NCI-H460 (cell line): ENCODE measurements at places on chromosomes 2 and 18. TPM values are rescaled to one million over a fixed set of nuclear protein-coding genes. Genes with fewer than 3 reads are reported as not detected.

DNA sequence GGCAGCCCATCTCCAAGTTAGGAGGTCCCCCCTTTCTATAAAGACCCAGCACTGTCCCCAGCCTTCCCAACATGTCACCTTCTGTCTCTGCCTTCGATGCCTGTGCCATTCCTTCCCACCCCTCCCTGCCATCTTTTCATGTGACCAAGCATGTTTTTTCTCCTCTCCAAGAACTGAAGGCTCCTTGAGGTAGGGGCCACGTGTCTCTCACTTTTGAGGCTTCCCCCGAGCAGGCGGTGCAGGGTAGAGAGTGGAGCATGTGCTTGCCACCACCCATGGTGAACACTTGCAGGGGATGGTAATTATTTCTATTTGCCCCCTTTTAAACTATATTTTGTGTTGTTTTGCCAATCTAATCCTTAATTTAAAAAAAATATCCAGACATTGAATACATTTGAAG, 168.4 kb downstream of the ACKR3 start:
- no peak for DNase-seq

- DNase-seq, result no peak
These were observed 83.7 kb downstream of the TMEM131 start for GRCh38 chr2:97911922-97912575.

- no peak for DNase-seq
These were observed 77.3 kb downstream of the TEX51 start for GRCh38 chr2:126975671-126976655.

DNA sequence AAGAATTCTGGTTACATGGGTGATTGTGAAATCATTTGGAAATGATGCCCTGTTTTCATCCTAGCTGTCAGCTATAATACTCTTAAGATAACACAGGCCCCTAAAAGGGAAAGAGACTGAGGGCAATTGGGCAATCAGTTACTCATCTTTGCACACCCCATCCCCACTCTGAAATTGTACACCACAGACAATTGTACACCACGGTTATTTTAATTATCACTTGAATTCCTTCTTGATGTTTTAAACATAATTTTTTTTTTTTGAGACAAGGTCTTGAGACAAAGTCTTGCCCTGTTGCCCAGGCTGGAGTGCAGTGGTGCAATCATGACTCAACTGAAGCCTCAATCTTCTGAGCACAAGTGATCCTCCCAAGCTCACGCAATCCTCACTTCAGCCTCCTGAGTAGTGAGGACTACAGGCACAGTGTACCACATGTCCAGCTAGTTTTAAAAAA, 862.4 kb upstream of the ACVR2A start:
- no peak for DNase-seq

GRCh38 chr18:23359421-23359820, 93.7 kb upstream of the RIOK3 start:
- DNase-seq, result no peak

- DNase-seq, result no peak
These were observed 43.8 kb upstream of the PPP4R1 start for GRCh38 chr18:9658087-9658641.

DNA sequence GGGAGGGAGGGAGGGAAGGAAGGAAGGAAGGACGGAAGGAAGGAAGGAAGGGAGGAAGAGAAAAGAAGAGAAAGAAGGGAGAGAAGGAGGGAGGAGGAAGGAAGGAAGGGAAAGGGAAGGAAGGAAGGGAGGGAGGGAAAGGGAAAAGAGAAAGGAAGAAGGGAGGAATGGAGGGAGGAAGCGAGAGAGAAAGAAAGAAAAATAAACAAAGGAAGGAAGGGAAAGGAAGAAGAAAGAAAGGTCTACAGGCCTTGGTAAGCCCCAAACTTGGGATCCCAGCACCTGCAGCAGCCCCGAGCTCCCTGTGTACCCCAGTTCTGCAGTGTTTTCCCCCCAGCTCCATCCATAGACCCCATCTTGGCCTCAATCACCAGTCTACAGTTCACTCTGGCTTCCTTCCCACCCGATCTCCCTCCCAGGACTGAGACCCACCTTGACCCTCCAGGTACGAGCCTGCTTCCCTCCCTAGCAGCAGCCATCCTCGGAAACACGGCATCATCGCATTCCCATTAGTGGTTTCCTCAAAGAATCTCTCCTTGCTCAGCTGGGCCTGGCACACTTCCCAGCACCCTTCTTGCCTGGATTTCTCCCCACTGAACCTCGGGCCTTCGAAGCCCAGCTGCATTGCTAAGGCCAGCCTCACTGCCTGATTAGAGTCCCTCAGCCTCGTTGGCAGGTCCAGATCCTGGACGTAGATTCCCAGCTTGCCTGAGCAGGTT, 46.1 kb upstream of the SH3BP4 start:
- no peak for DNase-seq

DNA sequence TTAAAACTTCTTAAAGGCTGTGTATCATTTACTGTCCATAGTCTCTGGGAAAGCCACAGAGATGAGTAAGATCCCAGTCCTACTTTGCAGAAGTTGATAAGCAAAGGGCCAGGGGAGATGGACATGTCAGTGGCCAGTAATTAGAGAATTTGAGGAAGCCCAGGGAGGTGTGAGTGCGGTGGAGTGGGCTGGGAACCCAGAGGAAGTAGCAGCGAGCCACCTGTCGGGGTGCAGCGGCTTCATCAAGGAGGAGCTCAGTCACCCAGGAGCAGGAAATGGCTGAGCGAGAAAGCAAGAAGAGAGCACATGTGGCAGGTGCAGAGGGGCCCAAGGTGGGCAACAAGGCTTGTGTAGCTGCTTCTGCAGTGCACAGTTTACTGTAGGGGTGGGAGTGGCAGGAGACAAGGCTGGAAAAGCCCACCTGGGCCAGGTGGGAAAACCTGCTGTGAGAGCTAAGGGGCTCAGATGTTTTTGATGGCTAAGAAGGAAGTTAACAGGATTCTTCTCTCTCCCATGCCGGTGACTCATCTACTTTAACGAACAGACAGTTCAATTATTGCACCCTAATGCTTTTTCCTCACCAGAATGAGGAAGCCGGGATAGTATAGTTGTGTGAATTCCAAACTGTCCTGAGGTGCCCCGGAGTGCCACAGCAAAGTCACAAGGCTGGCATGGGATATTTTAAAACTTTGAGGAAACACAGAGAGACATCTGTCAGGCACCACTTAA, 34.8 kb upstream of the MGAT5 start:
- DNase-seq, result peak; percentile 16

DNA sequence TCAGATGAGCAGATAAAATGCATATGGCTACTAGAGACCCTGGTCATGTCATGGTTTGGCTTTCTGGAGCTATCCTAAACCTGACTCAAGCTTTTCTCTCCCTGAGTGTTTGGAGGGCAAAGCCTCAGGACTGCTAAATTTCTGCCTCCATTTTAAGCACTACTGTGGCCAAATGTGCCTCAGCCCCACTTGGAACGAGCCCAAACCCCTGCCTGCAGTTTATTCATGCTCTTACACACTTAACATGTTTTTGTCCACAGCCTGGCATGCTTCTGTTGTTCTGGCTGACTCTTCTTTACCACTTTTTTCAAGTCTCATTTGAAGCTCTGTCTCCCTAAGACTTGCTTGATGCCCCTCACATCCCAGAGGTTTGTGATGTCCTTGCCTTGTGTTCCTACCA, 24.7 kb downstream of the MGAT5 start:
- no peak for DNase-seq

DNA sequence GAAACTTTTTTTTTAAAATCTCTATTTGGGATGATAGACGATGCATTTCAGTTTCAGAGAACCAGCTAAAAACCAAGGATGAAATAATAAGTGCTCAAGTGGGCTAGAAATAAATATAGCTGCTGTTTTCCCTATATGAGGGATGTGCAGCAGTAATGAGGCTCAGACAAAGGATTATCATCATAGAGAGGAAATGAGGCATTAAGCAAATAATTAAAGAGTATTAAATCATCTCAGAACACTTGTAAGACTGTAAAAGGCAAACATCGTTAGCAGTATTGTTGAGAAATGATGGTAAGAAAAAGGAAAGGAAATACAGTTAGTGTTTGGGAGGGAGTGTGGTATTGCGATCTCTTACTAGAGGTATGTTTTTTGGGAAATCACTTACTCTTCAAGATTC, 233.5 kb downstream of the TGIF1 start:
- no peak for DNase-seq

GRCh38 chr2:156083763-156084493, 248.6 kb downstream of the NR4A2 start:
- DNase-seq, result peak; percentile 14

DNA sequence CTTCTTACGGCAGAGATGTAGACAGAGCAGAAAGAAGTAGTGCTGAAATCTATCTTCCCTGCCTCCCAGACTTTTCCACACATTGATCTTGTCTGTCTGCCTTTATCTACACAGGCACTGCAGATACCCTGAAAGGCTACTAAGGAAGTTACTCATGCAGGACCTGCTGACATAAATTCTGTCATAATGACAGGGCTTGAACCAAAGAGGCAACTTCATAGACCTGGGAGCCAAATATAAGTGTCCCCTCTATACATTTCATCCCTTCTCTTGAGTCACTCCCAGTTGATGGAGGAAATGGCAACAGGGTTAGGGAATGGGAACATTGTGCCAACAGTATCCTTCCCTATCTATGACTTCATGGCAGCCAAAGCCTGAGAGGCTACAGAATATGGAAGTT, 157.5 kb downstream of the TNS1 start:
- no peak for DNase-seq

DNA sequence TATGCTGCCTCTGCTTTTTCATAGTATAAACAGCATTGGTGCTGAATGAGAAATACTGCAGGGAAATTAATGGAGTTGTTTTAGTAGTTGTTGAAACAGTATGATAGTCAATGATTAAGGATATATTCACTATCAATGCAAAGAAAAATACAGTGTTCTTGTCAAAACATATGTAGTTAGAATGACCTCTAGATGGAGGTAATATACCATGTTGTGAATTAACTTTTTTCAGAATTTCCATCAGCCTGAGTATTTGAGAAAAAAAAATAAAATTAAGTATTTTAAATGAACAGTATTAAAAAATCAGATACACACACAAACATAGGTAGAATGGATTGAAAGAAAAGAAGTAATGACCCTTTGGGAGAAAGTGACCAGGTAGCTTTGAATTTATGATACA, 59.5 kb downstream of the RMDN2 start:
- DNase-seq, result peak; percentile 19

- peak; percentile 93 for DNase-seq
These were observed 33.8 kb upstream of the IMPA2 start for GRCh38 chr18:11947214-11948191.

- DNase-seq, result no peak
These were observed 94.8 kb downstream of the RHOB start for GRCh38 chr2:20541651-20542050.

GRCh38 chr2:235855011-235855410, 313.2 kb downstream of the GBX2 start:
- DNase-seq, result no peak

DNA sequence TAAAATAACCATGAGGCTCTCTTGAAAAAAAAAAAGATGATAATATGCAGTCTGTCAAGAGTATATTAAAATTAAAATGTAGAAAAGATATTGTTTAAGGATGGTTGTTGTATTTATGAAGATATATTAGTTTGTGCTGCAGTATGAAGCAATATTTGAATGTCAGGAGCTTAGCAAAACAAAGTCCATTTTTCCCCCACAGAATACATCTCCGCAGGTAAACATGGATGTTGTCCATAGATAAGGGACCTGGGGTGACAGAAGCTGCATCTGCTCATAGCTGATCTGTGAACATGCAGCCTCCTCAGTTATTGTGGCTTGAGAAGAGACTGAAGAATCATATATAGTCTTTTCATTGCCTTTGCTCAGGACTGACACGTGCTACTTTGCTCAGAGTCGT, 366.1 kb upstream of the MMADHC start:
- no peak for DNase-seq

DNA sequence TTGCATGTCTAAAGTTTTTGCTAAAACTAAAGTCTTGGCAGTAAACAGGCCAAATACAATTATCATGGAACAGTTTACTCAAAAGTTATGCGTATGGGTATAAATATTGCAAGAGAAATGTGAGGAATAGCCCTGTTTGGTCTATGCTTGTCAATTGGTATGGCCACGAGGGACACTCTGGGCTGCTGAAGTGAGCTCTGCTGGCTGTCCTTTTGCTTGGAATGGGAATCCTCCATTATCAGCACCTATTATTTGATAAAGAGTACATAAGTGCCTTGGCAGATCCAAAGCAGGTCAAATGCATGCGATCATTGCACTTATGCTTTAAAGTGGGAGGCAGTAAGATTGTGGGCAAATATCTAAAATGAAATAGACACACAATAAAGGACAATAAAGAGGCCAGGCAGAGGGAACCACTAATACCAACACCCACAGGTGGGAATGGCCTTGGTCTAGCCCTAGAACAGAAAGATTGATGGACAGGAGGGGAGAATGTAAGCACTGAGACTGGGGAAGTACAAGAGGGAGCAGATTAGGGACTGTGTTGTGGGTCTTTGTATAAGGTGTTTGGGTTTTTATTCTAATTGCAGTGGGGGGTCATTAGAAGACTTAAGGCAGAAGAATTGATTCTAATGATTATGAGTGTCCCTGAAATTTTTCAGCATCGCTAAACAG, 60.0 kb upstream of the NOSTRIN start:
- DNase-seq, result no peak

- DNase-seq, result no peak
These were observed 26.9 kb upstream of the RAB27B start for GRCh38 chr18:54801374-54801773.

DNA sequence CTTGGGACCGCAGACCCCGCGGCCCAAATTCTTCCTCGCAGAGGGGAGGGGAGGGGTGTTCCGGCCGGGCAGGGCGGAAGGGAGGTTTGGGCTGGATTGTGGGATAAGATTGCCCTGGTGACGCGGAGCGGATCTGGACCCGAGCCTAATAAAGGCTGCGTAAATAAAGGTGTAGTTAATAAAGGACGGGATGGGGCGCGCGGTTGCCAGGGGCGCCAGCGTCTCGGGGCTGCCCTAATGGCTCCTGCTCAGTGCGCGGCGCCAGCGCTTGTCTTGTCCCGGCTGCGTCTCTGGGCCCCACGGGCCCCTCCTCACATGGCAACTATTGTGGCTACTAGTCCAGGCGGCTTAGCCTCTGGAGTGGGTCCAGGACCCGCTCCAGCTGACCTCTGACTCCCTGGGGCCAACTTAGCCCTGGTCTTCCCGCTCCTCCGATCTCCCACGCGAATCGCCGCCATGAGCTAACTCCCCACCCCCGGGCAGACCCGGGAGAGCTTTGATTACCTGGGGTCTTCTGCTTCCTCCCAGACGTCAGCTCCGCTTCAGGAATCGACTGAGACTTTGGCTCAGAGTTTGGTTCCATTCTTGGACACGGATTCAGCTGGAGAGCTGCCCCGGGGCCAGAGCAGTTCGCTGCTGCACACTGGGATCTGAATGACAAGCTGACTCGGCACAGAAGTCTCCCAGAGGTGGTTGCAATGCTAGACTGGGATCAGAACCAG, 36.5 kb downstream of the SLC25A52 start:
- no peak for DNase-seq

The CXCR1 gene
- not detected in 2 replicates for total RNA-seq

The POTEJ gene
- not detected in 2 replicates for total RNA-seq

The EVX2 gene
- total RNA-seq, result not detected in 2 replicates

The ACMSD gene
- not detected in 2 replicates for total RNA-seq

The RAB27B gene
- total RNA-seq, result 28.5 and 30.4 TPM in 2 replicates

The COPS7B gene
- total RNA-seq, result 29.0 and 32.8 TPM in 2 replicates

The ZNF385B gene
- 2.3 and 3.3 TPM in 2 replicates for total RNA-seq
